HFFc6 (cell line): ENCODE measurements at places on chromosomes 4 and X. TPM values are rescaled to one million over a fixed set of nuclear protein-coding genes. Genes with fewer than 3 reads are reported as not detected.

GRCh38 chr4:184534511-184535391, 60.4 kb upstream of the IRF2 start:
- peak; percentile 85 for DNase-seq

- no peak for DNase-seq
These were observed 562.2 kb downstream of the ACTRT1 start for GRCh38 chrX:127490000-127490399.

- no peak for DNase-seq
These were observed 119.0 kb downstream of the GPR143 start for GRCh38 chrX:9646471-9647224.

GRCh38 chrX:134482371-134482770, 22.4 kb downstream of the HPRT1 start:
- DNase-seq, result no peak

DNA sequence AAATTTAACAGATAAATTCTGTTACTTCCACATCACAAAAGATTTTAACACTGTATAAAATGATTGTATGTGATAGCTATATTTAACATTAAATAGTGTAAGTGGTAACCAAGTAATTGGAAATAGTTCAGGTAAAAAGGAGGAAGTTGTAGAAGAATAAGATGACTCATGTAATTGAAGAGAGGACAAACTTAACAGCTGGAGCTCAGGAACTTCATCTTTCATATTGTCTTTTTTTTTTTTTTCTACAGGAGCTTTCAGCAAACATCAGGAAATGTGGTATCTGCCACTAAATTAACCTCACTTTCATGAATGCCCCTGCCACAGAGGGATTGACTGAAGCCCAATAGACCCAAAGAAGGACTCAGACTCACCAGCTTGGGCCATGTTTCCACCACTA, 188.4 kb upstream of the VEGFC start:
- DNase-seq, result no peak

GRCh38 chr4:109969919-109970318, 57.2 kb downstream of the EGF start:
- no peak for DNase-seq

- DNase-seq, result no peak
These were observed 11.8 kb downstream of the RBM47 start for GRCh38 chr4:40617872-40618271.

DNA sequence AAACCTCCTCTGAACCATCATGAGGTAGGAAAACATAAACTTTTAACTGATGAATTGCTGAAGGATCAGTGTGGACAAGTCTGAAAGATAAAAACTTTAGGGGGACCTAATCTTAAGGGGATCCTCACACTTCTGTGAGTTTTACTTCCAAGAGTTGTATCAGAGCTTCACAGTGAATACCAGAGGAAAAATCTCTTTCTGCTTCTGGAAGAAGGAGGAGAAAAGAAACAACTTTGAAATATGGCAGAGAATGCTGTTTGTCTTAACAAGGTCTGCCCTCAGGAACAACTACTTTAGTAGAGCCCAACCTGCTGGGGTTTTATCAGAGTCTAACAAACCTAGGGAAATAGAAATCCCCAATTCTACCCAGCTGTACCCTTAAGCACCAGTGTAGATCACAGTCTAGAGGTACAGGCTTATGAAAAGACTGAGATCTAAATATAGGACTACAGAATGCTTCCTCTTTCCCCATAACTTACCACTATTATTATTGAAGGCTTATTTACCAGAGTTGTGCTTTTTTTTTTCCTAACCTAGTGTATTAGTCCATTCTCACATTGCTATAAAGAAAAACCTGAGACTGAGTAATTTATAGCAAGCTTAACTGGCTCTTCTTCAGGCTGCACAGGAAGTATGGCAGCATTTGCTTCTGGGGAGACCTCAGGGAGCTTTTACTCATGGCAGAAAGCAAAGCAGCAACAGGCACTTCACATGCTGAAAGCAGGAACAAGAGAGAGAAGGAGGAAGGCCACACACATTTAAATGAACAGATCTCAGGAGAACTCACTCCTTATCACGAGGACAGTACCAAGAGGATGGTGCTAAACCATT, 167.9 kb downstream of the CAMK2D start:
- no peak for DNase-seq

GRCh38 chr4:142092941-142093340, 456.6 kb downstream of the IL15 start:
- DNase-seq, result no peak

DNA sequence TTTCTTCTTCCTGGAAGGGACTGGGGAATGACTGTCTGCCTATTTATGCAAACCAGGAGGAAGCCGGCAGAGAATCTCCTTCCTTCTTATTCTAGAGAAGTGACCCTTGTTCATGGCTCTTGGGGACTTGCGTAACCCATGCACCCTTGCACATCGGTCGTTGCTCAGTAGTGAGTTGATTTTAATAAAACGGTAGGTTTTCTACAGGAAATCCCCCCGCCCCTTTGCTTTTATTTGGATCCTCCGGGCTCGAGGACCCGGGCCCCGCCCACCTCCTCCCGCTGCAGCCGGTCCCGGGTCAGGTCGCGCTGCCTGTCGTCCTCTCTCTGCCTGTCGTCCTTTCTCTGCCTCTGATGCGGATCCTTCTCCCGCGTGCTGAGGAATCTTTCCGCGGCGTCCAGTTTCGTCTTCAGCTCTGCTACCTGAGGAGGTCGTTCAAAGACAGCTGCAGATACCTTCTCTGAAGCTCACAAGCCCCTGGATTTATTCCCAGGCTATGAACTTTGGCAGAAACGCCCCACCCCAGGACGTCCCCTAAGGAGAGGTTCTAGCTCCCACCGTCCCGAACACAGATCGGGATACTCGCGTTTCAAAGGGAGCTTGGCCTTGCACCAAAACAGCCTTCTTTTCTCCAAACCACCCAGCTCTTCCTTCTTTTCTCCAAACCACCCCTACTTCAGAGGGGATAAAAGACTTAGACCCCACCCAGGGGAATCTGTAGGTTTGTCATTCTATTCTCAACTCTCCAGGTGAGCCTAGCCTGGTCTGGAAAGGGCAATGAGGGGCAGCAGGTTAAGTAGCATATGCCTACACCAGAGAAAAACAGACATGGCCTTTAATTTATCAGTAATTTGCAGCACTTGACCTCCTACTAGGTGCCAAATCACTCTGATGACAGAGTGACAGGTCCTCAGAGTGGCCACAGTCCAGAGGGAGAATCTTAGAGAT, 7.0 kb downstream of the TNIP3 start:
- DNase-seq, result no peak

GRCh38 chrX:10177601-10178000, 20.8 kb downstream of the CLCN4 start:
- DNase-seq, result no peak

GRCh38 chr4:98293104-98293887, 32.1 kb downstream of the RAP1GDS1 start:
- DNase-seq, result no peak

DNA sequence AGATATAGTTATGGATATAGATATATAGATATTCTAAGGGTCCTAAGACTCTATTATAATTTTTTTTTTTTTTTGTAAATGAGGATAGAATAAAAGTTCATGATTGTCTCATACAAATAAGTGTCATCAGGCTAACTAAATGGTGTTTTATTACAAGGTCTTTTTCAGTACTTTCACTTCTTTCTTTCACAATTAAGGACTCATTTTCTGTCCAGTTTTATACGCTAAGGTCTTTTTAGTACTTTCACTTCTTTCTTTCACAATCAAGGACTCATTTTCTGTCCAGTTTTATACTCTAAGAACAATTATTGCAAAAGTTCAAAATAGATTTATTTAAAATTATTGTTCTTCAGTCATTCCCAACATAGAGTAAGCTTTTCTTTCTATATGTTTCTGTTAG, 32.7 kb downstream of the RUFY3 start:
- no peak for DNase-seq

- DNase-seq, result peak; percentile 0
These were observed 9.2 kb downstream of the VSIG4 start for GRCh38 chrX:66030505-66031317.

TMEM154 gene
- total RNA-seq, result 0.58 to 3.2 TPM (median 2.6 TPM) in 3 replicates

TBX22 gene
- not detected in 3 replicates for total RNA-seq
